ENCODE measurements at places on chromosomes 2 and 18.

DNA sequence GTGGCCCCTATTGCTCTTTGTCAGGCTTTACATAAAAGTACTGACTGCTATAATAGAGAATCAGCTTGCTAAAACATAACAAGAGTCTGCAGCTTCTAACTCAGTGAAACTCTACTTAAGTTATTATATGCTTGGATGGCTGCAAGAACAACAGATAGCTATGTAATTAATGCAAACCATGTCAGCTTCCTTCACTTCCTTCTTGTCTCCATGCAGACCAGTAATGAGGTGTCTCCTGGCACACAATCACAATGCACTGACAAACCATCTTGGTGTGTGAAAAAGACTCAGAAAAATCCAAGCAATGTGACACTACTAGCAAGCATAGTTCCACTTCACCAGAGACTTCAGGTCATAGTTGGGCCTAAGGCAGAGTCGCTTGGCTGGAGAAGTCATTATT, 2068.9 kb upstream of the PIK3C3 start:
- DNase-seq, result no peak

DNA sequence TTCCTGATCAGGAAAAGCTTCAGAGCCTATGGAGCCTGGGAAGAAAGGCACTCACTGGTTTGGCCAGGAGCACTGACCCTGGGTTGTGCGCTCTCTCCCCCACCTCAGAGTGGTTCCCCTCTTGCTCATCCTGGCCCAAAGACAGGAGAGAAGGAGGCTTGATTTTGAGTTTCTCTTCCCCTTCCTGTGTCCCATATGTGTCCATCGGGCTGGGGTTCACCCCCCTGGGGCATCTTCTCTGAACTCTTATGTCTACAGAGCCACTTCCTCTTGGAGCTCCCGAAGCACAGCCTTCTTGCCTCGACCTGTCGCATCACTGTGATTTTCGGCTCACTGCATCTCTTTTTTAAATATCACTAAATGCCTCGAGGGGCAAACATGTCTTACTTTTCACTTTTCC, 692.3 kb downstream of the RNF144A start:
- DNase-seq, result no peak

GRCh38 chr2:109098251-109098920, 30.6 kb upstream of the SH3RF3 start:
- DNase-seq, result no peak

GRCh38 chr2:21047141-21048009, 3.5 kb upstream of the APOB start:
- DNase-seq, result no peak

- no peak for DNase-seq
Measured at GRCh38 chr2:64982932-64983331, 6.3 kb upstream of the SLC1A4 start.

Data from mesenteric fat pad (tissue), 1 donor.